ENCODE measurements at places on chromosomes 13 and 19. TPM values are rescaled to one million over a fixed set of nuclear protein-coding genes. Genes with fewer than 3 reads are reported as not detected.

Gene KIR2DL3
- total RNA-seq = not detected

Gene MLNR
- total RNA-seq = not detected

Gene SLAIN1
- not detected for total RNA-seq

Gene NLRP7
- not detected for total RNA-seq

- no peak for DNase-seq
Observed at GRCh38 chr19:17950310-17951156, 16.4 kb upstream of the KCNN1 start.

DNA sequence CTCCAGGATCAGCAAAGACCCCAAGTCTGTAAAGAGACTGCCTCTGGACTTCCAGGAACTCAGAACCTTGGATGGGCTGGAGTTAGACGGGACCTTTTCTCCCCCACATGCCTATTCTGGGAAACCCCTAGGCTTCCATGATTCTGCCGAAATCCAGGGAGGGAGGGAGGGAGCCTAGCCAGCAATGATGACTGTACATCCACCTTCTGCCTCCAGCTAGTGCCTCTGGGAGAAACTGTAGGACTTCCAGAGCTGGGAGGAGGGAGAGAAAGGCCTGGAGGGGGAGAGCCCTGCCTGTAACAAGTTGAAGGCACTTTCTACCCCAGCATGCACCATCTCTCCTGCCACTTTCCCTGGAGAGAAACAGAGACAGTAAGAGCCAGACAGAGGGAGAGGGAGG lies 6.0 kb upstream of the HAS1 start:
- DNase-seq = no peak

- no peak for DNase-seq
Observed at GRCh38 chr19:35120898-35121297, 5.3 kb downstream of the FXYD3 start.

GRCh38 chr13:59700281-59700680 lies 463.4 kb downstream of the DIAPH3 start:
- DNase-seq = peak; percentile 47

- no peak for DNase-seq
Observed at GRCh38 chr19:33175156-33175782, 18.9 kb upstream of the LRP3 start.

- DNase-seq = no peak
Observed at GRCh38 chr13:100089465-100090032, 656 bp downstream of the PCCA start.

GRCh38 chr13:37277007-37277406 lies 171.5 kb upstream of the CSNK1A1L start:
- DNase-seq = no peak

GRCh38 chr19:38878575-38879399 lies 712 bp upstream of the RINL start:
- no peak for DNase-seq

DNA sequence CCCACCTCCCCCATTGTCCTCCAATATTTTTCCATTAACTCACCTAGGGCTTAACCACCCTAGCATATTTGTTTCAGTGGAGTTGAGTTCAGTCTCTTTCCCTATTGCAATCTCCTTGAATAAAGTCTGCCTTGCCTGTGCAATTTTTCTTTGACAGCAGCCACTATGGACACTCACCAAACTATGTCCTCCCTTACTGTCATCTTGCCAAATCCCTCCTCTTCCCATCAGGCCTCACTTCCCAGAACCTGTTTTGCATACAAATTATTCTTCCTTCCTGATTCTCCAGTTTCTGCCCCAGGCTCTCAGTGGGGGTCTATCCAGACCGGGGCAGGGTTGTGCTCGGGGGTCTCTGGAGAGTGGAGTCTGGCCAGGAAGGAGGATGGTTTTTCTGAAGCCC lies 2.2 kb upstream of the LYPD5 start:
- no peak for DNase-seq

DNA sequence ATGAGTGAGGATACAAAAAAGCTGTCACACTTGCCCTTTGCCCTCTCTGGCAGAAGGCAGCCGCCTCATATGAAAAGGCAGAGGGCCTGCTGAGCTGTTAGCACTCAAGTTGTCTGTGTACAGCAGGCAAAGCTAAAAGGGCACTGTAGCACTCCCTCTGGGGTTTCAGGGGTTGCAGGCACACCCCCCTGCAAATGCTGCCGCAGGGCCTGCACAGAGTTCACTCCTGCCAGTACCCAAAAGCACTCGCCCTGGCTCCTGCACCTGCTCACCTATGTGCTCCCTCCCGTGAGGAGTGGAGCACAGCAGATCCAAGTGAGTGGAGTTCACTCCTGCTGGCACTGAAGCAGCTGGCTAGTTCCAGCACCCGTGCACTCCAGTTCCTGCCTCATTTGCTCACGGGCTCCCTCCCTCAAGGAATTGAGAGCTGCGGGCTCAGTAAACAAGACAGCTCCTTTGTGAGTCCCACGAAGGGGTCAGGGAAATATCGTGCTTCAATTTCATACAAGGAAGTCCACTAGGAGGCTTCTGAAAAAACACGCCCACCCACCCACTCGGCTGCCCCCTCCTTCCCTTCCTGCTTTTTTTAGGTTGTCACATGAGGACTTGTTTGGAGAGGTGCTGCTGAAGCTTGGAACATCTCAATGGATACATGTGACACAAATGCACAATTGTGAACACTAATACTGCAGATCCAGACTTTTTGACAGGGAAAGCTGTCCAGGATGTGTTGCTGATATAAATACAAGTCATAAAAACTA lies 9.9 kb upstream of the RCBTB2 start:
- no peak for DNase-seq

GRCh38 chr13:24995225-24995804 lies 100.6 kb upstream of the PABPC3 start:
- peak; percentile 77 for DNase-seq

DNA sequence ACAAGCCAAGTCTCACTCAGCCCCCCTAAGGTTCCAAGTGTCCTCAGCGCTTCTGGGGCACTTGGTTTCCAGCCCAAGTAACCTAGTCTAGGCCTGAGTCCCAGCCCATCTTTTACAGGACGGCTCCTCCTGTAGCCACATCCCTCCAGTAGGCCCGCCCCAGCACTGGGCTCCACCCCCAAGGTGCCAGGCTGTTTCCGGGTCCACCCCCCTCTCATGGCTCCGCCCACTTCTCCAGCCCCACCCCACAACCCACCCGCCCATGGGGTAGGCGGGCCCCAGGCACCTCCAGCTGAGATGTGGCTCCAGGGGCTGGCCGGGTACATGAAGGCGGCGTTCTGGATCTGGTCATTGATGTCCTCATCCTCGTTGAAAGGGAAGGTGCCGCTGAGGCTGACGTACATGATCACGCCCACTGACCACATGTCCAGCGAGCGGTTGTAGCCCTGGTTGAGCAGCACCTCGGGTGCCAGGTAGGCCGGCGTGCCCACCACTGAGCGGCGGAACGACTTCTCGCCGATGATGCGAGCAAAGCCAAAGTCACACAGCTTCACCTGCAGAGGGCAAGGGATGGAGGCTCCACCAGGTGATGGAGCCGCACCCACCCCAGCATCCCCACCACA lies 17.2 kb upstream of the DACT3 start:
- no peak for DNase-seq

- no peak for DNase-seq
Observed at GRCh38 chr19:7292950-7293761, 1.1 kb downstream of the INSR start.

- DNase-seq = no peak
Observed at GRCh38 chr19:10291554-10292205, 1.9 kb downstream of the ICAM5 start.

DNA sequence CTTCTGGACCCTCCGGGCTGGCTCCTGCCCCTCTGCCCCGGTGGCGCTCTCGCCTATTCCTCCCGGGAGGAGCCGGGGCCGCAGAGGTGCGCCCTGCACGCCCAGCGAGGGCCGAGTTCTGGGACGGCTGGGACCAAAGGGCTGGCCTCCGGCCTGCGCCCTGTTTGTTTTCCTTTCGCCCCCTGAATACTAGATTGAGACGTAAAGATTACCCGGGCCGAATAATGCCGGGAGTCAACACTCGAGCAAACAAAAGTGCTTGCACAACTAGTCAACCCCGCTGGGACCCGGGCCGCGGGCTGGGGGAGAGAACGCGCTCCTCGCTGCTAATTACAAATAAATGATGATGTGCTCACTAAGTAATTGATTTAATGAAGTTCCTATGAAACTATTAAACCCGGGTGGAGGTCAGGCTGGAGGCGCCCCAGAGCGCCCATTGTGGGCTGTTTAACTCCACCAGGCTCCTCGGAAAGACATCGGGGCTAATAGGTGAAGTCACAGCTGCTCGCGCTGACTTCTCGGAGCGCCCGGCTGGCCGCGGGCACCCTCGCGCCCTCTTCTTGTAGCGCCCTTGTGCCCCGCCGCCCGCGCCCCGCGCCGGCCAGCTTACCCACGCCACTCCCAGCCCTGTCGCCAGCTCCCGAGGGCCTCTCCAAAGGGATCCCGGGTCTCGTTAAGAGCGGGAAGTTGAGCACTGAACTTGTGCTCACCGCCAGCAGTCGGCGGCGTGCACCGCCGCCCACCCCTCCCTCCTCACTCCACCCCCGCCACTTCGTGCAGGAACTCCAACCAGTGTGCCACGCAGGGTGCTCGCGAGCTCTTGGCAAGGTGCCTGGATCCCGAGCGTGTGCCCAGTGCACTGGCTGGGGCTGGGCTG lies 14.9 kb downstream of the ZIC5 start:
- no peak for DNase-seq

- DNase-seq = no peak
Observed at GRCh38 chr19:35262101-35262761, 6.5 kb upstream of the USF2 start.

- no peak for DNase-seq
Observed at GRCh38 chr19:23810496-23810895, 51.8 kb upstream of the ZNF681 start.

DNA sequence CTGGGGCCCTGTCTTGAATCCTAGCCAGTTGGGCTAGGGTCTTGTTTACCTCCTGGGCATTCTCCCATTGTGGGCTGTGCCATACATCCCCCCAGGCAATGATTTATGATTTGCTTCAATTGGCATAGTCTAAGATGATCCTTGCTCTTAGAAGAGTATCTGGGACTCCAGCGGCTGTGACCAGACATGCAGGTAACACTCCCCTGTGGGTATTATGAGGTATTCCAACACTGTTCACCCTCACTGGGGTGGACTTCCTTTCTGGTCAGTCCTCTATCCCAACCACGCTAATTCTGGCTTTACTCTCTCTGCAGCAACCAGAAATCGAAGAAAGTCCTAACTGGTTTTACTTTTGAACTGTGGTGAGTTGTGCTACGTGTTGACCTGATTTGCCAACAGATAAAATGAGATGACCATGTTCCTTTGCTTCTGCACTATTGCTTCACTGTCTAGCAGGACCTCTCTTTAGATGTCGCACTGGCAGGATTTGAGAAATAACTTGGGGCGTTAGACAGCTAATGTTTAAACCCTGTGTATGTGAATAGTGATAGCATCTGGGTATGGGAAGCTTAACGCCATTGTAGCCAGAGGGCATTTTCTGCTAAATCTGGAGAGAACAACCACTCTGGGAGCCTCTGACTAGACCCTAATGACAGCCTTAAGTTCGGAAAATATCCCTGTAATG lies 6.7 kb upstream of the LRCH1 start:
- no peak for DNase-seq

- no peak for DNase-seq
Observed at GRCh38 chr19:43316591-43317319, 36.7 kb upstream of the CD177 start.

Measured in HFFc6 (cell line).